ENCODE measurements at places on chromosomes 5 and 9.

GRCh38 chr9:82167296-82167695 is 178.7 kb downstream of the SPATA31D1 start:
- DNase-seq = no peak

GRCh38 chr9:89797255-89797654 is 192.4 kb downstream of the GADD45G start:
- DNase-seq = no peak

DNA sequence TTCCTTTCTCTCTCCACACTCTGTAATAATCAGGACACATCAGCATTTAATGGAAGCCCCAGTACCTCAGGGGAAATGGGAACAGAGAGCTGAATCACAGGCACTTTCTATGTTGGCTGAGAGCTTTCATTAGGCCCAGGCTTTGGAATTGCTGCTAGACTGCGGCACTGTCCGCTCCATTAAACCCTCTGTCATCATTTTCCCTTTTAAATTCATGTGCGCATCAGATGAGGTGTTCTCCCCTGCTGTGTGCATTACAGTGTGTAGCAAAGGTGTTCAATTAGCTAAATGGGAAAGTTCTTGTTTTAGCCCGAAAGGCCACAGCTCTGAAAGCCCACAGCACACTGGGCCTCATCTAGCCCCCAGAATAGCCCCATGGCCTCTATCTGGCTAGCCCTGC is 133.6 kb downstream of the SV2C start:
- DNase-seq = no peak

DNA sequence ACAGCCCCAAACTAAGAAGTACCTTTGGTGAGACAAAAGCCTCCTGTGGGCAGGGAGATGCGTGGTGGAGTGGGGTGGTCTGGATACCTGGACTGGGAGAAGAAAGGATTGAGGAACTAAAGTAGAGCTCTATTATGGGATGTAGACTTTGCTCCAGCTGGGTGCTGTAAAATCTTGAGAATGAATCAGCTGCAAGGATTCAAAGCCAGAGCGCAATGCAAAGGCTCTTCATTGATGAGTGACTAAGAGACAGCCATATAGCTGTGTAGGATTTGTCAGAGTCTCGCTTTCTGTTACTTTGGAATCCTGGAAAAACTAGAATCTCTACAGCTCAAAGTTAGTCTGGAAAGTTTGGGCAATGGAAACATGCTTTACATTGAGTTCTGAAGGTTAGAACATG is 159.9 kb downstream of the TAF11L14 start:
- no peak for DNase-seq

DNA sequence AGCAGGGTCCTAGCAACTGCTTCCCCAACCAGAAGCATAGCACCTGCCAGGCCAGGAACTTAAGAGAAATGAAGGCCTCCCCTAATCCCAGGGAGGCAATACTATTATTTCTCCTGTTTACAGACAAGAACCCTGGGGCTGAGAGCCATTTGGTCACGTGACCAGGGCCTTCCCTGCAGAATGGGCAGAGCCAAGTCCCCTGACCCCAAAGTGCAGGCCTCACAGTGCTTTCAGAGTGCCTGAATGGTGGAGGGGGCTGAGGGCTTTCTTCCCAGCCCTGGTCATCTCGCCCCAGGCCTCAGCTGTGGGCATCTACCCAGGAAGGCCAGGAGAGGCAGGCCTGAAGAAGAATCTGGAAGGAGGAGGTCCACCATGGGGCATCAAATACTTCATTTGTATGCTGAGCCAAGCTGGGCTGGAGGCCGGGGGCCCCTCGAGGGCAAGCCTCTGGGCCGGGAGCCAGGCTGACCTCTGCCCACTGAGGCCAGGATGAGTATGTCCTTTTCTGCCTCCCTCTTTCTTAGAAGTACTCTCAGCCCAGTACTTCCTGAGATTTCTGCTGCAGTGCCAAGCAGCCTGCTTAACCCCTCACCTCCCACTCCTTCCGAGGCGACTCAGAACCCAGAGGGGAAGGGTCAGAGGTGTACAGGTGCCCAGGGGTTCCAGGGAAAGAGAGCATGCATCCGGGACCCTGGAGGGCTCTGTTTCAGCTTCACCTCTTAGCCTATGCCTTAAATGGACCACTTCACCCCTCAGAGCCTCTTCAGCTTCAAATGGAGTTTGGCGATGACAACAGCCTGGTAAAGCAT is 18.9 kb upstream of the DUSP1 start:
- no peak for DNase-seq

Data from COR-L47 (cell line).